ENCODE measurements at places on chromosomes 2 and 18.

DNA sequence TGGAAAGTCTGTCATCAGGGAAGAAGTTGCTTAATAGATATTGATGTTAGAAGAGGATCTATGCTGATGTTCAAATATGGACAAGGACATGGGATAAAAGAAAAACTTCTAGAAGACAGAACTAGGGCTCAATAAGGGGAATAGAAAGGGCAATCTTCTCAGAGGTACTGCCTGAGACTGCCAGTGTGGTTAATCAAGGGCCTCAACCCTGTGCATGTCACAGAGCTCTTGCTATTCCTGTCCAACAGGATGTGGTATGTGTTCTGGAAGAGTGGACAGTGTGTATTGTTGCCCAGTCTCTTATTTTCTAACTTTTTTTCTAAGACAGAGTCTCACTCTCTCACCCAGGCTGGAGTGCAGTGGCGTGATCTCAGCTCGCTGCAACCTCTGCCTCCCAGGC is 27.8 kb upstream of the RNF125 start:
- no peak for DNase-seq

- peak; percentile 24 for DNase-seq
These were observed 592 bp upstream of the METAP1D start for GRCh38 chr2:171999161-171999560.

DNA sequence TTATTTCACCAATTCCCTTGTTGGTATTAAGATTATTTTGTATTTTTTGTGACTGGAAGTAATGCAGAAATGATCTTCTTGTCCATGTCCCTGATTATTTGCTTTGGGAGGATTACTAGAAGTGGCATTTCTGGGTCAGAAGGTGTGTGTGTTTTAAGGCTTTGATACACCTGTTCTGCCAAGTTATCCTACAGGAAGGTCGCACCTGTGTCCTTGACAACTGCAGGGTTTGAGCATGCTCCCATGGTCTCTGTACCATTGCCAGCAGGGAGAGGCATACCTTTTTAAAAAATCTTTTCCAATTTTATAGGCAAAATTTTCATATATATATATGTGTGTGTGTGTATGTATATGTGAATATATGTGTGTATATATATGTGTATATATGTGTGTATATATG is 29.7 kb downstream of the KDM3A start:
- DNase-seq = no peak

GRCh38 chr2:233387225-233387624 is 32.9 kb downstream of the DGKD start:
- no peak for DNase-seq

- no peak for DNase-seq
These were observed 205.1 kb downstream of the TPGS2 start for GRCh38 chr18:36623681-36624190.

DNA sequence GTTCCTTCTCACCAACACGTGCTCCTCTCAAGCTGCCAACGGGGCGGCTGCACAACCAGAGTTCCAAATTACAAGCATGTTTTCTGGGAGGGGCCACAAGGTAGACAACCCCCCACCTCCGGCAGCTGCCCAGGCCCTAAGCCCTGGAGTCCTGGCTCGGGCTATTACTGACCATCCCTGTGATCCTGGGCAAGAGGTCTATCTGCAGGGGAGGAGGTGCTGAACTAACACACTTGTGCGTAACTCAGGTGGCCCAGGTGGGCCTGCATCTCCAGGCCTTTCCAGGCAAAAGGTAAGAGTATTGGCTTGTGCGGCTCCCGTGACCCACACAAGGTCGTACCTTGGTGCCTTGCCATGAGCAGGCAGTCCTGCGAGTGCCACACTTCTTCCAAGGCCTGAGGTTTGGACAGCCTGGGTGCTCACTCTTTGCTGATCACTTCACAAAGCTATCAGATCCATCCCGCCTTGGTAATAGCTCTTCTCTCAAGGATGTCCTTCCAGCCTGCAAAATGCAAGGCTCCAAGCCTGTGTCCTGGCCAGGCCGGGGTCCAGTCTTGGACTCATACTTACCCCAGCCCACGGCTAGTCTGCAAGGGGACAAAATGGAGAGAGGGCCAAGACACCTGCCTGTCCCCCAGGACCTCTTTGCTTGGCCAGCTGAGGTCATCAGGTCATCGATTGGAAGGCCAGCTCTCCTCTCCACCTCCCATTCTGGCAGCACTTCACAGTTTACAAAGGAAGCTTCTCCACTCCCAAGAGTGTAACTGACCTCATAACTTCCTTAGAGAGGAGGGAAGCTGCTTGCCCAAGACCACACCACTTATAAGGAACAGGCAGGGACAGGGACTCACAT is 33.9 kb downstream of the ADRA2B start:
- no peak for DNase-seq

- DNase-seq = no peak
These were observed 36.0 kb downstream of the EIF5B start for GRCh38 chr2:99373144-99373543.

- DNase-seq = peak; percentile 53
These were observed 222.2 kb downstream of the C1D start for GRCh38 chr2:67840460-67841068.

GRCh38 chr2:31390324-31390723 is 24.2 kb downstream of the XDH start:
- no peak for DNase-seq

DNA sequence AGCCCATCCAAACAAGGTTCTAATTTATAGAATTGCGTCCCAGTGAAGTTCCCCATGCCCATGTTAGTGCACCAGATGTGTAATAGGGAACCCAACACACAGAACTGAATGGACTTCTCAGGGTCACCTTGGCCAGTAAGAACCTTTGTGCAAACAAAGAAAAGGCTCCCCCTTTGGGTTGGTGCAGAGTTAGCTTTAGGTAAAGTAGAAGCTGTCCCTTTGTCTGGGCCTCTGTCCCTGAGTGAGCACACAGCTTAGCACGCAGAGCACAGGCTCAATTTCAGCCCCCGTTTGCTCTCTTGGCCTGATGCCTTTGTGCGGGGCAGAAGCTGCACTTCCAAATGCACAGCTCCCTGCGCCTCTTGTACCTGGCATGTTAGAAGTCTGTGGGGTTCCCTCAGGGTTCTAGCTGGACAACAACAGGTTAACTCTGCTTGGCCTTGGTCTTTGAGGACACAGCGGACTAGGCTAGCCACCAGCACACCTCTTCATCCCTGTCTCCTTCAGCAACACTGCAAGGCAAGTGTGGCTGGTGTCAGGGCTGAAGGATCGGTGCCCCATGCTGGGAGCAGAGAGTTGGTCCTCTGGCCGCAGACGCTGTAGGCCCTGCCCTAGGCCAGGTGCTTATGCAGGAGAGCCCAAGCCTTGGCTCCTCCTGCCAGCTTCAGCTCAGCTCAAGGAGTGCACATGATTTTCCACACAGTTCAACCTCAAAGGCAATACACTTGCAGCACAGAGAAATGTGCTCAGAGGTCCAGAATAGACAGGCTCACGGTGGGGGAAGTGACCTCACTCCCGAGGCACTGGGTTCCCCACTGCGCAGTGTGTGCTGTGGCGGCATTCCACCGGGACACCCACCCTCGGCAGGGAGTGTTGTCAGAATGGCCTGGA is 73.3 kb upstream of the FOSL2 start:
- no peak for DNase-seq
